ENCODE measurements at places on chromosomes 3 and 15.

GRCh38 chr3:123353850-123354233, 95.0 kb downstream of the ADCY5 start:
- DNase-seq: no peak

GRCh38 chr3:144384241-144384979, 412.8 kb downstream of the DIPK2A start:
- no peak for DNase-seq

DNA sequence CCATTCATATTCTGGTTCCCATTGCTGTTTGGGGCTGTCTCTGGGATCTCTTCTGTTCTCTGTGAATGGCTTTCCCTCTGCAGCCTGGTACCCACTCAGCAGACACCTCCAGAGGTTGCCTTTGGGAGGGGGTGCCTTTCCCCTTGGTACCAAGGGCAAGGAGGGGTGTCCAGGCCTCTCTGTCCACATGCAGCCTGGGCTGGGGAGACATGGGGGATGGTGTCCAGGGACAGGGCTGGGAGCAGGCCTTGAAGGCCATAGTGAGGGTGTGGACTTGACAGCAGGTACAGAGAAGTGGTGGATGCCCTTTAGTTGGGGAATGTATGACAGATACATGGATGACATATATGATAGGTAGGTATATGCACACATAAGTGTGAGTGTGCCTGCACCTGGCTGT, 83.7 kb downstream of the PLXNA1 start:
- no peak for DNase-seq

- DNase-seq: no peak
Observed at GRCh38 chr15:25733856-25734679, 129.1 kb downstream of the ATP10A start.

- no peak for DNase-seq
Observed at GRCh38 chr3:176927280-176927679, 270.0 kb downstream of the TBL1XR1 start.

DNA sequence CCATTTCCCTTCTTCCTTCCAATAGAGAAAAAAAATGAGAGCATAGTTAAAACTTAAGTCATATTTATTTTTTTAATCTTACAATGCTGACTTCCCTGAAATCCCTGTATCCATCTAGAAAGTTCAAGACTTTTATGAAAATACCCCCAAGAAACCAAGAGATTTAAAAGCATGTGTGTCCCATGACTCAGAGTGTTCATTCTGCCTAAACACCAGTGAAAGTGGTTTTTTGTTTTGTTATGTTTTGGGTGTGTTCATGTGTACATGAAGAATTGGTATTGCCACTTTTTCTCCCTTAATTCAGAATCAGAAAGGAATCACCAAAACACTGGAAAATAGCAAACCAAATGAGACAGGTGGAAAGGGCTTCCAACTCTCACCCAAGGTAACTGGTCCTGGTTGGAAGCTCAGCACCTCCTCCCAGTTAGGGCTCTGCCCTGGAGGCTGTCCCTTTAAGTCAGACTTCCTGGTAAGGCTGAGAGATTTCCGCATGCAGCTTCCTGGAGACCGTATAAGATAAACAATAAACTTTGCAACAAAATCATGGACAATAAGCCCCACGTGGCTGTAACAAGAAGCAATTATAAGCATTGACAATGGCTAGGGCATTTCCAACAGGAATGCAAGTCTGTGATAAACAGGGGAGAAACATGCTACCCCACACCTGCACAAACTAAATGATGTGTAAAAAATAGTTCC, 121.9 kb upstream of the ARHGEF3 start:
- no peak for DNase-seq

DNA sequence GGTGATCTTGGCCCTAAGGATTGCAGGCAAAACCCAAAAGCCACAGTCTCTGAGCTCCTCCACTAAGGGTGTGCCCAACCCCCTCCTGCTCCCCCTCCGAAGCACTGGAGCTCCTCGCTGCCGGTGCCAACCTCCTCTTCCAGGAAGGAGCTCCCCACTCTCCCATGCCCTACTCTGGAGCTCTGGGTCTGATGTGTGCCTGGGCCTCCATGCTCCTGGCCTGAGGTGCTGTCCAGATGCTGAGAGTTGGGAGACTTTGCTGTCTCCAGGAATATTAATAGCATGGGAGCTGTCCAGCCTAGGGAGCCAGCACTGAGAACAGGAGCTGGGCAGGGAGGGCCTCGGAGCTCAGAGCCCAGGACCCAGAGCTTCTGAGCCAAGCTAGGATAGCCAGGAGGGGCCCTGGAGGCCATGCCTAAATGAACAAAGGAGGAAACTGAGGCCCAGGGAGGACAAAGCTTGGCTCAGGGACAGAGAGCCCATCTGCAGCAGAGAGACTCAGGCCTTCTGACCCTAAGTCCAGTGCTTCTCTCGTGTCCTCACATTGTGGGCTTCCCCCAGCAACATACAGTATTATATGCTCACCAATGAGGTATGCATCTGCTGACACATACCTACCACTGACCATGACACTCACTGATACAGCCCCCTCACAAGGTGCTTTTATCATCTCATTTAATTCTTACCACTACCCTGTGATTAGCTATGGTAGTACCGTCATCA, 36.9 kb upstream of the HERC1 start:
- DNase-seq: peak; percentile 45

- DNase-seq: no peak
Observed at GRCh38 chr15:80455051-80455648, 51.0 kb downstream of the ARNT2 start.

GRCh38 chr15:48112242-48112641, 8.5 kb upstream of the SLC24A5 start:
- DNase-seq: no peak

- DNase-seq: peak; percentile 29
Observed at GRCh38 chr15:51736069-51736468, 1.4 kb downstream of the LYSMD2 start.

DNA sequence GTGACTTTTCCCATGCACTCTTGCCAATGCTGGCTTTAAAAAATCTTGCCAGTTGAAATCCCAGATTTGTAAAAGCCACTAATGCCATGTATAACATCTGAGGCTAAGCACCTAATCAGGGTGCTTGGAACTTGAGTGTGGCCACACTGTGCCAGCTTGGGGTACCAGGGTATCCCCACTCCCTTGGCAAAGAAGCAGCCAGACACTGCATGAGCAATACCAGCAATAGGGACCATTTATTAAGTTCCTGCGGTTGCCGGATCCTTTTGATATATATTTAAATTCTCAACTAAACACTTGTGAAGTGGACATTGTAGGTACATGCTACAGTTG, 2.2 kb upstream of the RHCG start:
- DNase-seq: no peak

DNA sequence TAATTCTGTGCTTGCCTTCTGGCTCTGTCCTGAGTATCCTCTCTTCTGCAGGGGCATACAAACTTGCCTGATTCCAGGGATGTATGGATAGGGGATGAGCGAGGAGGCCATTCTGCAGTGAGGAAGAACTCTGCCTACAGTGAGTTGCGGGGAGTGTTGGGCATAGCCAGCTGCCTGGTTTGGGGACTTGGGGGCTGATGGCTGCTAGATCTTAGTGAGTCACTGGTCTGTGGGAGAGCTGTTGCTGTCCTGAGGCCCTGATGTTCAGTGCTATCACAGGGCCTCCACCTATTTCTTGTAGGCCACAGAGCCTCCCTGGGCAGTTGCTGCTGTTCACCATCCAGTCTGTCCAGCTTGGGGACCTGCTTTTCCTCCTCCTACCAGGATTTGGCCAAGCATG, 20.3 kb downstream of the CDAN1 start:
- DNase-seq: no peak

DNA sequence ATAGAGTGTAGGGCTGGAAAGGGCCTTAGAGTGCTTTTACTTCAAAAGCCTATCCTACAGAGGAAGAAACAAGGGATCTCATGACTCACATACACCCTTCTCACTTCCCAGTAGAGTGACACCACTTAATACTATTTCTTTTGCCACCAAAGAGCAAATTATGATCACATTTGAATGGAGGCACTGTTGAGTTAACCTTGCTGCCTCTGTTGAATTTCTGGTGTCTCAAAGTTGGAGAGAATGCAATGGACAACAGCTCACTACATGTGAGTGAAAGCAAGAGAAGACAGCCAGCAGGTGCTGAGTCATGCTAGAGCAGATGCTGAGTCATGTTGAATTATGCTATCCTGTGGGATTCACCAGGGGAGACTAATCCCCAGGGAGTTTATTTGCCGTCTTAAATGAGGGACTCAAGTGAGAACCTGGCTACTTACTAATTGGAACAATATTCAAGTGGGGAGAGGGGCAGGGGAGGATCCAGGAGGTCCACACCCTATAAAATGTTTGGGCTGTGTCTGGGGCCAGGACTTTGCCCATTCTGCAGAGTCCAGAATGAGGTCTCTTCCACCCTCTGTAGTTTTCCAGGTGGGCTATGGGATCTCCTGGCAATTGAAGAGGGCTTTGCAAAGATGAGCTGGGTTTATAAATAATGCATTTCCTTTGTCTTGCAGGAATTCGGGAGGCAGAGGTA, 35.8 kb downstream of the ST8SIA2 start:
- peak; percentile 47 for DNase-seq

GRCh38 chr3:59467476-59467875, 417.7 kb upstream of the CFAP20DC start:
- DNase-seq: no peak

- DNase-seq: no peak
Observed at GRCh38 chr3:70816346-70816745, 503.9 kb upstream of the MDFIC2 start.

DNA sequence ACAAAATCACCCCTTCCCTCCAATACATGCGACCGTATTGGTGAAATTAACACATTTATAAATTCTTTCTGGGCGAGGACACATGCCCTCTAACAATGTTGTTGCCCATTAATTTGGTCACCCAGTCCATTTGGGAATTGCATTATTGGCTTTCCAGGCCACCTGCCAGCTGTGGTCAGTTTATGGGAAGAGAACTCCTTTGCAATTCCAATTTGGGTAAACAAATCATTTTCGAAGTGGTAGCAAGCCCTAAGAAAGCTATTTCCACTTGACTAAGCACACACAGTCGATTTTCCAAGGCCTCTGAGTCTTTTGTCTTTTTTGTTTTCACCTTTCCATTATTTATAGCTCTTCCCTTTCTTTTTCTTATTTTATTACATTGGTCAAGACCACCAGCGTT, 362.3 kb upstream of the RGMA start:
- DNase-seq: no peak

DNA sequence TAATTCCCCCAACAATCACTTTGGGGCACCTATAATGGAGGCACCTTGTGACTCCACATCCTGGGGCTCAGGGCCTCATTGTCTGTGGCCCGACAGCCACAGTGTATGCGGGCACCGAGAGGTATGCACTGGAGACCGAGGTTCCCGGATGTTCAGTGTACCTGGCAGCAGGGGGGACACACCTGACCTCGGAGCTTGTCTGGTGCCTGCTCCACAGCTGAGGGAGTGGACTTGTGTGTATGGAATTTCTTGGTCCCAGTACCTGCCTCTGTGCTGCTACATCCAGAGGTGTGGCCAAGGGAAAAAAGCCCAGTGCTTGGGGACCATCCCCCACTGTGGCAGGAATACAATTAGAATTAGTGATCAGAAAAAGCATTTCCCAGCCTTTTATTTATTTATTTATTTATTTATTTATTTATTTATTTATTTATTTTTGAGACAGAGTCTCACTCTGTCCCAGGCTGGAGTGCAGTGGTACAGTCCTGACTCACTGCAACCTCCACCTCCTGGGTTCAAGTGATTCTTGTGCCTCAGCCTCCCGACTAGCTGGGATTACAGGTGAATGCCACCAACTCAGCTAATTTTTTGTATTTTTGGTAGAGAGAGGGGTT, 8.8 kb upstream of the AEN start:
- no peak for DNase-seq

DNA sequence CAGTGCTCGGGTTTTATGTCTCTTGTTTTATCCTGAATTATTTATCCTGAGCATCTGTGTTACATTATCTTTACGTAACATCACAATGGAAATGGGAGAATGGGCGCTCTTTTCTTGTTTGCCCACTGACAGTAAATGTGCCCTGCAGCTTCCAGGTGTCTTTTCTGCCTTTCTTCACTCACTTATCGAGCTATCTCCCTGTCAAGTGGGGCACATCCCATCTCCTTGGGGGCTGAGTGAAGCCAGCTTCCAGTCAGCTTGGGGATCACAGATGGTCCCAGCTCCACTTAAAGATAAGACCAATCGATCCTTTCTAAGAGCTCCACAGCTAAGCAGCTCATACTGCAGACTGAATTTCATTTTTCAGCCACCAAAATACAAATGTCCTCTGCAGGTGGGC, 125.8 kb downstream of the KBTBD8 start:
- DNase-seq: no peak

DNA sequence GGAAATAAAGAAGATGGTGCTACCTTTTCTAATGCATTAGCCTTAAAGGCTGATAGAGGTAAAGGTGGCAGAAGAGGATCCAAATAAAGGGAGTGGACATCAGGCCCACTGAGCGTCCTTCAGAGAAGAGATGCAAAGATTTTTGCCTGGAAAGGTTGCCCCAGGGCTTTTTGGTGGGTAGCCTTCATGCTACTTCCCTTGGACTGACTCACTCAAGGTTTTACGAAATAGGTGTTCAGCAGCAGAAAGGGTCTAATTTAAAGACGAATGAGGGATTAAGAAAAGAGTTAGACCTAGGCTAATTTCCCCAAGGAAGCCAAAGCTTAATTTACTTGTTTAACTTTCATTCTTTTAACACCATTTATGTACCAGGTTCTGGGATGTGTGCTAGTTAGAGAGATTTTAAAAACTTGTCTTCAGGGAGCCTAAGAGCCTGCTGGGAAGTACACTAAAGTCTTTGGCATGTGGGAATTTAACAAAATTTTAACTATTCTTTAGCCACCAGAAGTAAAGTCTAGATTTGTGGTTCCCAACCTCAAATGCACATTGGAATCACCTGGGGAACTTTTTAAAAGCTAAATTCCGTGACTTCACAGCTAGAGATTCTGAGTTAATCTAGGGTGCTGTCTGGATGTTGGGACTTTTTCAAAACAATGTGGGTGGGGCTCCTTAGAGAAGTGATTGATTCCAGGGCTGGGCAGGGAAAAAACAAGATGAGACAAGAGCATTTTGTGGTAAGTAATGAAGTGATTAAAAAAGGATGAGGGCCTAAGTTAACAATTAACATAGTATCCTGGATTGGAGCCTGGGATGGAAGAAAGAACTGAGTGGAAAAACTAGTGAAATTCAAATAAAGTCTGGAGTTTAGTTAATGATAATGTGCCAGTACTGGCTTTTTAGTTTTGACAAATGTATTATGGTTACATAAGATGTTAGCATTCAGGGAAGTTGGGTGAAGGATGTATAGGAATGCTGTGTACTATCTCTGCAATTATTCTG, 3.4 kb downstream of the IL20RB start:
- no peak for DNase-seq

DNA sequence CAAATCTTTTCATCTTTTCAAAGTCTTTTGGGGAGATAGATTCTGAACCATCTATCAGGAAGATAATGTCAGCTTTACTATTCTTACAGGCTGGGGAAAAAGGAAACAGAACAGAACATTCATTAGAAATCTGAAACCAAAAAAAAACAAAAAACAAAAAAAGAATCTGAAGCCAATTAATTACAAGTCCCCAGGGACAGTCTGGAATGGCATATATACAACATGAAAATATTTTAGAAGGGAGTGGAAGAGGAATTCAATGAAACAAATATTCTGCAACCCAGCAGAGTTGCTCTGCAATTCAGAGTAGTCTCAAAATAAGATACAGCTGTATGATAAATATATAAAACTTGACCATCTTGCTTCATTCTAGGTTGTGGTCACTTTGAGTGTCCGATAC, 41.7 kb upstream of the CAPN7 start:
- no peak for DNase-seq

GRCh38 chr3:178386880-178387279, 149.4 kb upstream of the KCNMB2 start:
- DNase-seq: peak; percentile 2
